CD4-positive, alpha-beta T cell treated with Interleukin-17A for 4 hours (primary cell): ENCODE measurements at places on chromosomes 7 and 10.

DNA sequence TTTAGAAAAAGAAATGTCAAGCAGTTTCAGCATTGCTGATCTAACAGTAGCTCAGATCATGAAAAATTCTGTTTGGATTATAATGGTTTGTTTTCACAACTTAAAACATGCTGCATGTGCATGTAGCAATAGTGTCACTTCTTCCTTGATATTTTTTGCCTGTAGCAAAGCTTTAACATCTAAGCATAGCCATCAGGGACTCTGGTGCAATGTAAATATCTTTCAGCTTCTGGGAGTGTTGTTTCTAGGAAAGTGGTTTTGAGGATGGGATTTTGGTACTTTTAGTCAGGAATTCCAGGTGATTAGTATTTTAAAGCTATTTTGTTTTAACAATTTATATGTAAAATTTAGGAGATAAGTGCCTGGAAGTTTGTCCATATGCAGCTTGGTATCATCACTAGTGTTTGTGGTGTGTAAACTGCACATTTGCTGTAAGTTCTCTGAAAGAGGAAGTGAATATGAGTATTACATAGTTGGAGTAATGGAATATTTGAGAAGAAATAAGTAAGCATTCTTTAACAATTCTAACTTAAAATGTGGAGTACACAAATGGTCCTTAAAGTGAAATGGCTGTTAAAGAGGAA, 1.9 kb downstream of the RSBN1L start:
- DNase-seq: no peak

GRCh38 chr10:114024876-114025610, 18.6 kb upstream of the ADRB1 start:
- no peak for DNase-seq

GRCh38 chr10:61366365-61366764, 86.8 kb downstream of the TMEM26 start:
- DNase-seq: no peak

- DNase-seq: no peak
Measured at GRCh38 chr7:8290645-8291308, 28.8 kb upstream of the ICA1 start.

DNA sequence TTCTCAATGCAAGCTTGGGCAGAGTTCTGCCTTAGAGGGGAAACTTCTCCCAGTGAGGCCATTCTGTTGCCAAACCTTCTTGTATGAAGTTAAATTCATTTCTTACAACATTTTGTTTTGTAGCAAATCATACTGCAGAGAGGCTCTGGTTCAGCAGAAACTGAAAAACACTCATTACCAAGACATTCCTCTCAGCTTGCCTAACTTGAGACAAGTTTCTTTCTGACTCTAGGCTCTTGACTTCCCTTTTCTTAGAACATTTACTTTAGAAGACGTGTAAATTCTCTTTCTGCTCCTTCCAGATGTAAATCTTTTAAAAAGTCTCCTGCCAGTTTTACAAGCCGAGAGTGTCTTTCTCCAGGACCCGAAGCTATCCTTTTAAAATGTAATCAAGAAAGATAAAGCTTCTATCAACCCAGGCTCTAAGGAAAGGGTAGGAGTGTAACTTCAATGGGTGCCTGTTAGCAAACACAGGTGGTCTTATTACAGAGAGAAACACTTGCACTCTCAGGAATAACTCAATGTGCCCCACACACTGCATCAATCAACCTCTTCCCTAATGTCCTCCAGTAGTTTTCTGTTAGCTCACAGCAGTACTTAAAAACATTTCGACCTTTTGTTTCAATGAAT, 80.5 kb upstream of the TAS2R16 start:
- no peak for DNase-seq

DNA sequence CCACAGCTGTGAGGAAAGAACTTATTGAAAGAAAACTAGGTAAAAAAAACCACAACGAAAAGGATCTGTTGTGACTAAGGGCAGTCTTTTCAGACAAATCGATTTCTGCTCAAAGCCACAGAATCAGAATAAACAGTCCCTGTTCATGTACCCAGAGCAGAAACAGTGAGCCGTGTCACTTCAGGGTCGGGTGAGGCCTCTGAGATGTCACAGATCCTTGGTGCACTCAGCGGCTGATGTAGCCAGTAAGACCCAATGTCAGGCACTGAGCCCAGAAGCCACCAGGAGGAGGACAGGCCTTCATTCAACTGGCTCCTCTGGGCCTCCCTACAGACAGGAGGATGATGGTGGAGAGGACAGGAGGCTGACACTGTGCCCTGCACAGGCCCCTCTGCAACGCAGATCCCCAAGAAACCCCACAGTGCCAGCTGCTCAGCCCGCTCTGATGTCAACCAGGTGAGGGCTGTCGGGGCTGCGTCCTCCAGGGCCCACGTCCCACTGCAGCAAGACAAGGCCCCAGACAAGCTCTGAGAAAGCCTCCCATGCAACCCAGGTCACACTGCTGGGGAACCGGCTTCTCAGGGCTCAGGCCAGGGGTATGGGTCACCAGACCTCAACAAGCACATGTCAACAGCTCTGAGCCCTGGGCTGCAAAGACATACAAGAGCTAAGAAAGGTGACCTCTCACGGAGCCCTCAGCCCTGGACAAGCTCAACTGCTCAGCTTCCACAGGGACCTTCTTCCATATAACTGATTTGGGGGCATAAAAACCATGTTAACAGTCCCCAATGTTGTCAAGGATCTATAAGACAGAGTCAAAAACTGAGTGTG, 190.6 kb downstream of the PARD3 start:
- DNase-seq: no peak

DNA sequence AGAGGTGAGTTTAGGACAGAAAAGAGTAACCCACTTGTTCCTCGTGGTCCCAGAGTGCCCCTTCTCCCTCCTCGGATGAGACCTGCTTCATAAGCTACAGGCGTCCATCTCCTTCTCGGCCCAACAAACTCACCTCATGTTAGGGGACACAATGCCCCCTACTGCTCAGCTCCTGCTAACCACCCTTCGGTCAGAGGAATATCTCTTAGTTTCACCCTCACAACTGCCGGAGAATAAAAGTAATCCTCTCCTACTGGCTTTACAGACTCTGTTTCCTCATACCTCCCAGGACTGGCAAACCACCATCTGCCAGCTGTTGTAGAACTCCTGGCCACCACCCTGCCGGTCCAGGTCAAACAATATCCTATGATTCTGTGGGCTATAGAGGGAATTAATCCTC, 3.2 kb downstream of the AKR1B15 start:
- DNase-seq: no peak

- DNase-seq: no peak
Measured at GRCh38 chr7:47456210-47456955, 125.5 kb downstream of the TNS3 start.

DNA sequence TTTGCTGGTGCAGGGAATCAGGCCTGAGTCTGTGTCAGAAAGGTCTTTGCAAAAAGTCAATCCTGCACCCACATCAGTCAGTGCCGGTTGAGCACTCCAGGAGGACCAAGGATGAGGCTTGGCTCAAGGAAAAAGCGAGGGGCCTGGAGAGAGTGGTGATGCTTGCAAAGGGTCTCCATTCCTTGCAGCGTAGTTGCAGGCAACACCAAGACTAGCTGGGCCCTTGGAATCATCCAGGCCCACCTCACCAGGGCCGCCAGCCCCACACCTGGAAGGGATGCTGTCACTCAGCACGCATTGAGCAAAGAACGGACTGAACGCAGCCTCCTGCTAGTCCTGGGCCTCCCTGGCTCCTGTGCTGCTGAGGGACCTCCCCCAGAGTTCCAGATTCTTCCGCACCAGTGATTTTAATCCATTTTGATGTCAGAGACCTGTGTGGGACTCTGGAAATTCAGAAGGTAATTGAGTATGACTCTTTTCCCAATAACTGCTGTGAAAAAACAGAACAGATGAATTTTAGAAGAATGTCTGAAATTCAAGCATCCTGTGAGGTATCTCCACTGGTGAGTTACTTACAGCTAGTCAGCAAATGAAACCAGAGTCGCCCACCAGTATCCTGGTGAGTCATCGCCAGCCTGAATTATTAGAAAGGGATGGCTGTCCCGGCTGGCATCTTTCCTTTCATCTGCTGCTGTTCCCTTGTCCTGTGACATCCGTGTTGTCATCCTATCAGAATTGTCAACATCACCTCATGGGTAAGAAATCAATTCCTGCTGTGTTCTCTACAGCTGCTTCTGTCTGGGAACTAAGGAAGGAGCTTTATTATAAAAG, 150.8 kb upstream of the NPS start:
- DNase-seq: no peak

DNA sequence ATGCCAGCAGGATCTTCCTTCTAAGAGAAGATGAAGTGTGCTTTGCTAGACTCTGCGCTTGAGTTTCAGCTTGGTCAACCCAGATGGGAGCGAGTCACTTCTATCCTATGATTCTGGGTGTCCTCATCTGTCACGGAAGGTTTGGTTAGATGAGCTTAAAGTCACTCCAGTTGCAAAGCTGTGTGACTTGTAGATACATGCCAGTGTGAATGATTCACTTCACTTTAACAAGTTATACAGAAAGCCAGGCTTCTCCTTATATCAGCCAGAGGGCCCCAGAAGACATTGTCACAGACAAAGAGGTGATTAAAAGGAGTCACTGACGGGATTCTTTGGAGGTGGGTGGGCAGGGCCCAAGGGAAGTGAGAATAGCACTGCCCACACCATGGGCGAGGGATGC, 122.6 kb upstream of the PFKP start:
- DNase-seq: no peak

- DNase-seq: no peak
Measured at GRCh38 chr7:46909601-46910051, 672.3 kb downstream of the TNS3 start.

DNA sequence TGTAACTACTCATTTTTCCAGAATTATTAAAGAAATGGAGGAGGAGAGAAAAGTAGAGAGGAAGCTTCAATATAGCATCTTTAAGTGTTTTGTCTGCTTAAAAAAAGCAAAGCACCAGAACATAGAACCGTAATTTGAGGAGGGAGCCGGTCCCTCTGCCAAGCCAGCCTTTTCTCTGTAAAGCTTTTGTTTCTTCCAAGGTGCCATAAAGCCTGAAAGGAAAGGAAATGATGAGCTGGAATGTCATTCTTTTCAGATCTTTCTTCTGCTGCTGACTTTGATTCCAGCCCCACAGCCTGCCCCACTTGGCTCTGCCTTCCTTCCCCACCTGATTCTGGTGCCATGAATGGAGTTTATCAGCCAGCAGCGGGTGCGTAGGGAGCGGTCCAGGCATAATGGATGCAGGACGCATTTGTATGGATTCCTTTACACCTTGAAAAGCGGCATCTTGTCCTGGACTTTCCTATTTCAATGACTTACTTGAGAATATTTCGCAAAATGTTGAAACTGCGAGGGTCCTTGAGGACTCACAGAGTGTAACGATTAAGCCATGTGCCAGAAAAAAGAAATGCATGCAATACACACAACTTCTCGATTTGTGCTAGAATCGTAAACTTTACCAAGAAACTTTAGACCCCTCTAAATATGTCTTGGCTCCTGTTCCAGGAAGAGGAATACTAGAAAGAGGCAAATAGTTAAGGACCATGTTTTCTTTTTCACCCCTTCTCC, 569.5 kb upstream of the MGMT start:
- DNase-seq: no peak

DNA sequence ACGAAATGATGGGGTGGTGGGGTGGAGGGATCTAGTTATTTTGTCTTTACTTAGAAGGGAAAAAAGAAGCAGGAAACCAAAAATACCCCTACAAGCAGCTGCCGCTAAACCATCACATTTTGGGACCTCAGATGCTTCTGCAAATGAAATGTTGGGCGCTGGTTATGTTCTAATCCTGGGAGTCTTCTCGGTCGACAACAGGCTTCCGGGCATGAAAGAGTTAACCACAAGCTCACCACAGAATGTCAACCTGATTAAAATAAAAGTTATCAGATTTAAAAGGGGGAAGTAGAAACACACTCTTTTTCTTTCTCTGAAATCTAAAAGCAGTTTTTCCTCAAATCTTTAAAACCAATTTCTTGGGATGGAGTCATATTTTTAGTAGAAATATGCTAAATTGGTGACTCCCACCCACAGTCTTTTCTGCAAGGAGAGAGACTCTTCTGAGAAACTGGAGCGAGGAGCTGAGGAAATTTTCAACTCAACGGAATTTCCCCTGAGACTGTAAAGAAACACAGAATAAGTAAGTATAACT, 16.8 kb downstream of the IL2RA start:
- DNase-seq: no peak

- DNase-seq: no peak
Measured at GRCh38 chr7:116426428-116427156, 72.9 kb upstream of the CAV2 start.

DNA sequence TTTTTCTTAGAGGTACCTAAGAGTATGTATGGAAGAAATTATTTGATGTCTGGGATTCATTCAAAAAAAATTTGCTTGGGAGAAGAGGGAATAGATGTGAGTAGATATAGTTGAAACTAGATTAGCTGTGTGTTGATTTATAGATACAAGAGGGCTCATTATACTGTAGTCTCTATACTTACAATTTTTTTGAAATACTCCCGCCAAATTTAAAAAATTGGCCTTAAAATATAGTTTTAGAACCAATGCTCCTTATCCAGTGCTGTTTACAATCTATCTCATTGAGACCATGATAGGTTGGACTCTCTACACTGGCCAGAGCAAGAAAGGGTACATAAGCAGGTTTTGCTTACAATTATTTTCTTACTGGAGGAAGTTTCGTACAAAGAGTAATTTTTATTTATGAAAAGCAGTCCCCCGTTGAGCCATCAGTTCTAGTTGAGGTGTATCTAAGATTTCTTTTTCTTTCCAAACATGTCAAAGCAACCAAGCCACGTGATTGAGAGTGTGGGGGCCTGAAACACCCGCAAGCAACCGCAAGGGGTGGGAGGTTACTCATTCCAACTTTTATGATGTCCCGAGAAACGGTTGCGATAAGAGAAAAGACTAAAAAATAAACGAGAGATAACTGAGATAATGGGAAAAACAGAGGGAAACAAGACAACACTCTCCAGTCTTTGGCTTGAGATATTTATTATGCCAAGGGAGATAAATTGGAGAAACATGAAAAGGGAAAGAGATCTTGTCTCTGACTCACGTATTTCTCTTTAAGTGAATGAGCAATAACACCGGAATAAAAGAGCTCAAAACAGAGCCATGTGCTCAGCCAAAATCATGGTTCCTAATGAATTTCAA, 729.2 kb downstream of the LRMDA start:
- no peak for DNase-seq

DNA sequence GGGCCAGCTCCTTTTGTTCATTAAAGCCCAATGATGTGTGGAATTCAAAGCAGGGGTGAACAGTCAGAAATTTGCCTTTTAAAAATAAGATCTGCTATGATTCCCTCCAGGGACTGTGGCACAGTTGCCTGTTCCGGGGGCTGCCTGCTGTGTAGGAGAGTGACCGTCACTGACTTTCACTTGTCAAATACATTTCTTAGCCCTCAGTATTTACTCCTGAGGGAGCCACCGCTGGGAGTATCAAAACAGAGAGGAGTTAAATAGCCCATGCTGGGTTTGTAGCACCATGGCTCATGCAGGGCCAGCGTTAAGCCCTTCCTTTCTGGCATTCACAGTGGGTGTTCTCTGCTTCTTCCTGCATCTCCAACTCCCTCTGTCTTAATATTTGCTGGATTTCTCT, 897.8 kb downstream of the SORCS3 start:
- DNase-seq: no peak

DNA sequence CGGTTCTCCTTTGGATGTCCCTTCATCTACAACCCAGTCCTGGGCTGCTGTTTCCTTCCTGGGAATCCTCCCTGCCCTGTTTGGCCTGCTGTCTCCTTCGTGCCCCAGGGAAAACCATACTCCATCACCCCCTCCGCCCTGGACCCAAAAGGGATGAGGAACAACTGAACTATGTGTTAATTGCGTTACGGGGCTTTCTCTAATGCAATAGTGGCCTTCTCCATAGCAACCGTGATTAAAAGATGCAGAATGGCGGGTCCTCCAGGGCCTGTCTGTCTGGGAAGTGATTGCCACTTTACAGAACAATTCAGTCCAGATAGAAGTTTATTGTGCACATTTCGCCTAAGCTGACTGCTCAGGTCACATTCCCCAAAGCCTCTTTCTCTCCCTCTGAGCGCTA, 112.0 kb upstream of the FGFR2 start:
- DNase-seq: no peak
